ENCODE measurements at places on chromosomes 3 and 15. TPM values are rescaled to one million over a fixed set of nuclear protein-coding genes. Genes with fewer than 3 reads are reported as not detected.

CD86 gene
- 2.2 TPM for total RNA-seq

HES1 gene
- 29.4 TPM for total RNA-seq

GNAT1 gene
- not detected for total RNA-seq

GRCh38 chr3:88955274-88955673, 152.1 kb upstream of the EPHA3 start:
- H3K4me1 ChIP-seq = no peaks in the 10 kb centered on the region
- no peaks in the 10 kb centered on the region for H3K36me3 ChIP-seq
- H3K27ac ChIP-seq = no peak overlapping the region
- no peak overlapping the region for H3K4me3 ChIP-seq
- H3K27me3 ChIP-seq = no peaks in the 10 kb centered on the region

CLDN16 gene
- not detected for total RNA-seq

DNA sequence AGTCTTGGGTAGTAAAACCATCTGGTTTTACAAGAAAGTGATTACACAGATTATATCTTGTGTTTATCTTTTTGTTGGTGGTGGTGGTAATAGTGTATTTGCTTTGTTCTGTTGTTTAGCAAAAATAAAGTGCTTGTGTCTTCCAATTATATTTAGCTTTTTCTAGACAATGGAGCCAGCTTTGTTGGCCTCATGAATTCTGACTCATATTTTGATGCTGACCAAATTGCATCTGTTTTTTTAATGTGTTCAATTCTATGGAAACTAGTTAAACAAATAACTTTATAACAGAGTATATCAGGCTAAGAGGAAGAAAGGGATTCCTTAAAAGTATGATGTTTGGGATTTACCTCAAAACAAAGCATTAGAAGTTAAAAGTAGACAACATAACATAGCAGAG, 69.3 kb upstream of the BFSP2 start:
- no peaks in the 10 kb centered on the region for H3K27me3 ChIP-seq
- H3K27ac ChIP-seq = peak overlapping the region; percentile 52
- no peak overlapping the region for H3K4me3 ChIP-seq
- H3K36me3 ChIP-seq = no peaks in the 10 kb centered on the region
- peaks cover 2% of the 10 kb centered on the region for H3K4me1 ChIP-seq

CIP2A gene
- 11.8 TPM for total RNA-seq

ECE2 gene
- total RNA-seq = not detected

- no peak for DNase-seq
- H3K27me3 ChIP-seq = no peaks in the 10 kb centered on the region
These were observed 52.0 kb downstream of the CCR3 start for GRCh38 chr3:46293991-46294833.

Measured in muscle of leg (tissue), 16 donors.